ENCODE measurements at places on chromosomes 5 and 9.

DNA sequence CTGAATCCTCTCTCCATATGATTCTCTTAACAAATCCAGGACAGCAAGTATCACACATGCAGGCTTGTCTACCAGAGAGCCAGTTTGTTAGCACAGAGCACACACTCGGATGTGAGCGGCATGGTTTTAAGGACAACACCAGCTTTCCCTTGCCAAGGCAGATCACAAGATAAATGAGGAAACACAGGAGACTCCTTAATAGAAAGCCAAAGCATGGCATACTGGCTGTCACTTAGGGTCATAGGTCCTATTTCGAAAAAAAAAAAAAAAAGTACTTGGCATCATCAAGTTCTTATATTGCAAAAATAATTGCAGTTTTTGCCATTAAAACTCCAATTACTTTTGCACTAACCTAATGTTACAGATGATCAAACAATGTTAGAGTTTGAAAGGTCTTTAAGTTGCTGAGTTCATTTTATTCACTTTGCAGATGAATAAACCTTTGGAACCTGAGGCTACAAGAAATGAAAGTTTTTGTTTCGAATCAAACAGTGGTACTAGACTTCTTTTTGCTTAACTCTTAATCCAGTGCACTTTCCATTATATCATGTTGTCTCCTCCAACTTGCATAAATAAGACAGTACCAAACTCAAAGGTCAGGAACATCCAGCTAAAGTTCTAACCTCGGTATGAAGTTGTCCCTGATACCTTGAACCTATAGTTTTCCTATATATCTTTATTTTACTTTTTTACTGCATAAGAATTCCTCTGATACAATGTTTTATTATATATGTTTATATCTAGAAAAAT, 138.5 kb downstream of the MPDZ start:
- no peak for DNase-seq

GRCh38 chr5:168251259-168251658, 40.2 kb upstream of the WWC1 start:
- DNase-seq = no peak

DNA sequence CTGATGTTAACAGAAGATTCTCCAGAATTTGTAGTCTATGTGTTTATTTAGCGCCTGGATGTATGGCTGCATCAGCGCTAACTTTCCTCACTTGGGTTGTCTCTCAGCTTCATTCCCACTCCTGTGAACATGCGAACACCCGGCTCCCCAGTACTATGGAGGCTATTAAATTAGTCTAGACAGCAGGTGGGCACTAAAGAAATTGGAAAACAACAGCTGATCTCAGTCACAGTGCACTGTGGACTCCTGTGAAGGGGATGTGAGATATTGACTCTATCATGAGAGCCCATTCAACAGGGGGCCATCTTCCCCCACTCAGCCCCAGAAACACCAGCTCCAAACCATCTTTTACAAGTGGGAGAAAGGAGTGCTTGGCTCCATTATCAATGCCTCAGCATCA, 471.0 kb downstream of the KDM4C start:
- no peak for DNase-seq

- peak; percentile 55 for DNase-seq
Observed at GRCh38 chr5:16712178-16712577, 95.4 kb upstream of the RETREG1 start.

GRCh38 chr9:1421436-1421835, 371.3 kb downstream of the DMRT2 start:
- no peak for DNase-seq

Data from LHCN-M2 (cell line).